ENCODE measurements at places on chromosomes 16 and 17.

DNA sequence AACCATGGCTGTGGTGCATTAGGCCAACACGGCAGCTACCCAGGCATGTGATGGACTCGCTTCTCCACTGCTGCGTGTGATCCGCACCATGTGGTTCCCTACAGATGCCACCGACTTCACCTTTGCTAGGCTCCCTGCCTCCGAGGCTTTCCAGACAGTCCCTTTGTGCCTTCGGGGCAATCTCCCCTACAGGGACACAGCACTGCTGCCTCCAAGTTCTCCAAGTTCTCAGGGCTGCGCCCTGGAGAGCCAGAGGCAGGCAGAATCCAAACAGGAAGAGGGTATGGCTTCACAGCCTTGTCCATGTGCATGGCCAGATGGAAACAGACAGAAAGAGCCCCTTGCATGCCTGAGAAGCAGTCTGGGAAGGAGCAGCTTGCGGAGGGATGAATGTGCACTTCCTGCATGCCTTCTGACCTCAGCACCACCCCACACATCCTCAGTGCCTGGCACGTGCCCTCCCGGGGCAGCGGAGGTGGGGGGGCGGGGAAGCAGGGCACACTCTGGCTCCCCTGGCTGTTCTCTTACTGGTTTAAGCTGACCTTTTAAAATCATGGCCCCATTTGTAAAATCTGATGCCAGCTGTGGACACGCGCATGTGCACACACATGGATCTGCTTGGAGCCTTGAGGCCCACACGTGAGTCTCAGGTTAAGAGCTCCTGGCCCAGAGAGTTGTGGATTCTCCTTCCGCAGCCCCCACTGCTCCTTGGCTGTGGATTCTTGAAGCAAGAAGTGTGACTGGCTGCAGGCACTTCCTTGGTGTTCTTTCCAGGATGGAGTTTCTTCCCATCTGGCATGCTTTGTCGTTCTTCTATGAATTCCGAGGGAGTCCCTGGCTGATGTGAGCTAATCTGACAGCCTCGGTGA lies 55.3 kb upstream of the MTSS2 start:
- no peak for DNase-seq

- DNase-seq = no peak
Measured at GRCh38 chr17:56523042-56523441, 70.5 kb upstream of the NOG start.

- DNase-seq = no peak
Measured at GRCh38 chr17:78652913-78653312, 75.7 kb upstream of the DNAH17 start.

- DNase-seq = no peak
Measured at GRCh38 chr17:78774956-78775571, 7.0 kb downstream of the CYTH1 start.

GRCh38 chr16:52548261-52549010 lies 1.5 kb upstream of the TOX3 start:
- DNase-seq = no peak

GRCh38 chr17:41615454-41615853 lies 2.9 kb upstream of the KRT16 start:
- no peak for DNase-seq

DNA sequence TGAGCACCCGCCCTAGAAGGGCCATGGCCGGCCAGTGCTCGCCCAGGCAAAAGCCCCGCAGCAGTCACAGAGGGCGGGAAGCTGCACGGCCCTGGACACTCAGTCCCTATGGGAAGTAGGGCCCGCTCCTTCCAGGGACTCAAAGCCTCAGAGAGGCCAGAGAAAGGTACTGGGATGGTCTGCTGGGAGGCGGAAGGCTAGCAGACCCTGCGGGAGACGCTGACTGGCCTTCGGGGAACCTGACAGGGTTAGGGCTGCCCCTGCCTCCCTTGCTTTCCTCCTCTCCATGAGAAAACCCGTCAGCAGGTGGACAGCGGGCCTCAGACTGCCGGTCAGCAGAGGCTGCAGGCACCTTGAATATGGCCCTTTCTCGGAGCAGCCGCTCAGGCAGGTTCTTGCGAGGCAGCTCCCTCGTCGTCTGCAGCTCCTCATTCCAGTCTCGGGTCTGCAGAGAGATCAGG lies 11.5 kb downstream of the CLUH start:
- DNase-seq = no peak

DNA sequence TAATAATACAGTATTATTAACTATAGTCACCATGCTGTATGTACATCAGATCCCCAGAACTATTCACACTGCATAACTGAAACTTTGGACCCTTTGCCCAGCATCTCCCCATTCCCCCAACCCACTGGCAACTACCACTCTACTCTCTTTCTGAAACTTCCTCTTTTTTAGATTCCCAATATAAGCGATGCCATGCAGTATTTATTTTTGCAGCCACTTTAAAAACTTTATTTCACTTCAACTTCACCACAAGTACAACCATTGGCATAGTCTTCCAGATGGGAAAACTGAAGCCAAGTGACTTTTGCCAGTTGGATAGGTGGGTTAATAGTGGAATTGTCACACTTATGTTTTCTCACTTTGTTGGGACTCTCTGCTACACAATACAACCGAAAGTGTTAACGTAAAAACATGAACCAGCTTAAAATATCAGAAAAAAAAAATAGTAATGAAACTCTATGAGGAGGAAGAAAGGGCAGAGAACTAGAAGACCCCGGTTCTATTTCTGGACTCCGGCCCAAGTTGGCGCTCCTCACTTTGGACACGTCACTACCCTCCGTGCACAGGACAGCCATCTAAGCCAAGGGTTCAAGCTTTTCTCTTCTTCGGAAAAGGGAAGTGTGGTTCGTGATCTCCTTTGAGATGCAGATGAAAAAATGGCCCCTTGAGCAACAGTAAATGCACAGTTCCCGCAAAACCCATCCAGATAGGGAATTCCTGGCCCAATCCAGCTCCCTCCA lies 743 bp downstream of the SHCBP1 start:
- DNase-seq = no peak

- no peak for DNase-seq
Measured at GRCh38 chr17:13735444-13735843, 133.7 kb upstream of the HS3ST3A1 start.

- peak; percentile 92 for DNase-seq
Measured at GRCh38 chr17:56690441-56691291, 97.2 kb downstream of the NOG start.

DNA sequence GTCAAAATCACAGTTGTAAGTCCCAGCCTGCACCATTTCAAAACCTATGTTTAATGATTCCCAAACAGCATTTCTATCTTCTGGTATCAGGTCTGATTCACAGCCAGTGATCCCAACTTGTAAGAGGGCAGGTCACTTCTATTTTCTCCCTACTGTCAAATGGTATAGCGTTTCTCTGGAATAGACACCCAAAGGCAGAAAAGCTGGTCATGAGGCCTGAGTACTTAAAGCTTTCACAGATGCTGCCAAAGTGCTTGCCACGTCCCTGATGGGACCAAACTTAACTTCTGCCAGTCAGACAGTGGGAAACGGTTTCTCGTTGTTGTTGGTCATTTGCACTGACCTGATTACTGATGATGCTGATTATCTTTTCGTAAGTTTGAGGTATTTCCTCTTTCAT lies 43.4 kb downstream of the CYTH1 start:
- no peak for DNase-seq

GRCh38 chr17:21094298-21094704 lies 32.5 kb upstream of the DHRS7B start:
- DNase-seq = no peak
